ENCODE measurements at places on chromosomes 16 and 17. TPM values are rescaled to one million over a fixed set of nuclear protein-coding genes. Genes with fewer than 3 reads are reported as not detected.

CD300C gene
- 18.5 TPM for total RNA-seq

C16orf74 gene
- 2.8 TPM for total RNA-seq

C16orf96 gene
- total RNA-seq, result 0.37 TPM

ANKRD40CL gene
- not detected for total RNA-seq

KRTAP3-2 gene
- total RNA-seq, result not detected

DNA sequence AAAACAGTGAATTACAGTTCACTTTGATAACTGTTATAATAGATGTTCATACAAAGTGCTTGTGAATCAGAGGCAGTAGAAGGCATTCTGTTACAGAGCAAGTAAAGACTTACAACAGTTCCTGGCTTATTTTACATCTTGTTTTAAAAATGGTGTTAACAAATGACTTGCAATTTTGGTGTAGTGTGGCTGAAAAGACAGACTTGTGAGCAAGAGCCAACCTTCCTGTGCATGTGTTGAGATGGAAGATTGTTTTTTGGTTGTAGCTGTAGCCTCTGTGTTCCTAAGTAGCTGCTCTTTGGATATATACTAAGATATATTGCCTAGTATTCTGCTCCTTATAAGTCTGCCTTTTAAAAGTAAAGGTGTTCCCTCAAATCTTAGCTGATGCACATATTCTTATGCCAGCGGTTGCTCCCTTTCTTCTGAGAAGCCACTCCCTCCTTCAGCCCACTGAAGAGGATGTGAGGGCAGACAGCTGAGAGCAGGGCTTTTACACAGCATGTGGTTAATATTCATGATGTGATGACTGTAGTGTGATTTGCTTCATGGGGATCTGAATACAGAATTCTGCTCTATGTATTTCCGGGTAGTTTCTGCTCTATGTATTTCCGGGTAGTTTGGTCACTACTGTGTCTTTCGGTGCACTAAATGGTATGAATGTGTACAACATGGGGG lies 182.3 kb downstream of the PHKB start:
- no peaks in the 10 kb centered on the region for H3K4me1 ChIP-seq
- no peaks in the 10 kb centered on the region for H3K27me3 ChIP-seq
- H3K4me3 ChIP-seq, result no peak overlapping the region
- H3K27ac ChIP-seq, result no peak overlapping the region

DNA sequence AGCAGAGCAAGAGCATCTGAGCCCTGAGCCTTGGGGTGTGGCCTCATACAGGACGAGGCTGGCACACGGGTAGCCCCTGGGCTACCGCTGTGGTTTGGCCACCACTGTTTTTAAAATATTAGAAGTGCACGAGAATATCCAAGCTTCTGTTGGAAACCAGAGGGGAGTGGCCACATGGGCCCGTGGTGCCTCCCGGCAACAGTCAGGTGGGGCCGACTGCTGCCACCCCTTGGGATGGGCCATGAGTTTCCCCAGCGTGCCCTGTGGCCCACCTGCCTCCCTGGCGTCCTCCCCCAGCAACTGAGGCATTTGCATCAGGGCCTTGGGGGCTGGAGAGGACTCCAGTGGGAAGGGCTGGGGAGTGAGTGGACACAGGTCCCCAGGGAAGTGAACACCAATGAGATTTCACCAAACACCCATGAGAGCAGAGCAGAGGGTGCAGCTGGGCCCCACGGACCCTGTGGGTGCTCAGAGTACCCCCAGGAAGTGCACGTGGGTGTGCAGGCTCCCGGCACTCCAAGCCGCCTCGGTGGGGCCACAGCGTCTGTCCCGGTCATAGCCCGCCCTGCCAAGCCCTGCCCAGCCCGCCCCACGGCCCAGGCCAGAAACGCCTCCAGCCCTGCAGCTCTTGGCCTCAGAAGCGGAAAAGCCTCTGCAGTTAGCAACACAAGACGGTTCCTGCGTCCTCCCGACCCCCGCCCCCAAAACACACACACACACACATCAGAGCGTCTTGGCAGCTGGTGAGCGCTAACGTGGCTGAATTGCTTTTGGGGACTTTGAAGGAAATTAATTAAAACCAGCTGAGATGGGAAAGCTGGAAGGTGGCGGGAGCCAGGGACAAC lies 22.7 kb downstream of the ZNF469 start:
- peak; percentile 93 for DNase-seq
- no peak overlapping the region for H3K4me3 ChIP-seq
- no peaks in the 10 kb centered on the region for H3K36me3 ChIP-seq
- no peaks in the 10 kb centered on the region for H3K4me1 ChIP-seq
- H3K27ac ChIP-seq, result no peak overlapping the region

- H3K4me1 ChIP-seq, result peaks cover 8% of the 10 kb centered on the region
- H3K4me3 ChIP-seq, result no peak overlapping the region
- no peak for DNase-seq
- no peaks in the 10 kb centered on the region for H3K36me3 ChIP-seq
- H3K27me3 ChIP-seq, result no peaks in the 10 kb centered on the region
Measured at GRCh38 chr17:77647531-77647930, 311.0 kb upstream of the TNRC6C start.

GRCh38 chr16:54334208-54334607 lies 47.6 kb upstream of the IRX3 start:
- H3K27ac ChIP-seq, result no peak overlapping the region
- no peak overlapping the region for H3K4me3 ChIP-seq
- no peak for DNase-seq
- no peaks in the 10 kb centered on the region for H3K27me3 ChIP-seq
- H3K36me3 ChIP-seq, result no peaks in the 10 kb centered on the region

DNA sequence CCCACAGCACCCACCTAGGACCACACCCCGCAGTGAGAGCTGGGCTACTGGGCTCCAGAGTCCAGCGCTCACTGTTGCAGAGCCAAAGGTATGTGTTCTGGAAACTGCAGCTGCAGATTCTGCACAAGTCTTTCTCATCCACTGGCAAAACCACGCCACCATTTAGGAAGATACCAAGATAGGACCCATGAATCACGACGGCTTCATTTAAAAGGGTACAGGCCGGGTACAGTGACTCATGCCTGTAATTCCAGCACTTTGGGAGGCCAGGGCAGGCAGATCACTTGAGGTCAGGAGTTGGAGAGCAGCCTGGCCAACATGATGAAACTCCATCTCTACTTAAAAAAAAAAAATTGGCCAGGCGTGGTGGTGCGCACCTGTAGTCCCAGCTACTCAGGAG lies 18.8 kb downstream of the FOXF1 start:
- no peak overlapping the region for H3K27ac ChIP-seq
- no peak overlapping the region for H3K4me3 ChIP-seq
- H3K27me3 ChIP-seq, result no peaks in the 10 kb centered on the region

DNA sequence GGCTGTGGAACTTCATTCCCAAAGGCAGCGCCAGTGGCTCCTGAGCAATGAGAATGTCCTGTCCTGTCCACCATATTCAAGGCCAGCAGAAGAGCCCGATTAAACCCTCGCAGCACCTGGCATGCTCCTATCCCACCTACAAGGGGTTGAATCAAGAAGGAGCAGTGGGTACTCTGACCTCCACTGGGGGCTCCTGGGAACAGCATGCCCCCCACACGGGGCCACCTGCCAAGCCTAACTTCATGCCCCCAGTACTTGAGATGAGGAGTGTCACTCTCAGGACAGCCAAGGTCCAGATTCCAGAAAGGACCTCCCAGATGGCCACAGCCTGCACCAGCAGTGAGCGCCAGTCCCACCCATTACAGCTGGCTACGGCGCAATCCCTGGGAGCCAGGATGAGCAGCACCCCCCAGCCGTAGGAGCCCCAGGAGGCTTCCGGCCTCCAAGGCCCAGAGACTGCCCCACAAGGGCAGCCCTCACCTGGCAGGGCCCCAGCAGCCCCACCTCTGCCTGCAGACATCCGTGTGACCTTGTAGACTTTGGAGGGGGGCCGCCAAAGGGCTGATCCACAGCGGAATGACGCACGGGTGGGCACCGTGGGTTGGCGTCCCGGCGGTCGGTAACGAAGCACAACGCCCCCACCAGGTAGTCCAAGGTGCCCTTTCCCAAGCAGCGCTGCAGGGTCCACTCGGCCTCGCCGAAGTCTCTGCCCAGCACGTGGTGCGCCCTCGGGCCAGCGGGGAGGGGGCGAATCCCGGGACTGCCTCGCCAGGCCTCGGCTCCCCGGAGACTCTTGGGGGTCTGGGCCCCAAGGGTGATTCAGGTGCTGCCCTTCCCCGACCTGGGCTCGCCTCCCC lies 1.0 kb upstream of the MPDU1 start:
- no peaks in the 10 kb centered on the region for H3K27me3 ChIP-seq
- H3K27ac ChIP-seq, result peak overlapping the region; percentile 89
- peaks cover 11% of the 10 kb centered on the region for H3K36me3 ChIP-seq
- H3K4me3 ChIP-seq, result peak overlapping the region; percentile 42
- peaks cover 10% of the 10 kb centered on the region for H3K4me1 ChIP-seq

- peaks cover 7% of the 10 kb centered on the region for H3K36me3 ChIP-seq
- peaks cover 3% of the 10 kb centered on the region for H3K4me1 ChIP-seq
- H3K27ac ChIP-seq, result no peak overlapping the region
Measured at GRCh38 chr16:371515-372301, 1.4 kb upstream of the MRPL28 start.

DNA sequence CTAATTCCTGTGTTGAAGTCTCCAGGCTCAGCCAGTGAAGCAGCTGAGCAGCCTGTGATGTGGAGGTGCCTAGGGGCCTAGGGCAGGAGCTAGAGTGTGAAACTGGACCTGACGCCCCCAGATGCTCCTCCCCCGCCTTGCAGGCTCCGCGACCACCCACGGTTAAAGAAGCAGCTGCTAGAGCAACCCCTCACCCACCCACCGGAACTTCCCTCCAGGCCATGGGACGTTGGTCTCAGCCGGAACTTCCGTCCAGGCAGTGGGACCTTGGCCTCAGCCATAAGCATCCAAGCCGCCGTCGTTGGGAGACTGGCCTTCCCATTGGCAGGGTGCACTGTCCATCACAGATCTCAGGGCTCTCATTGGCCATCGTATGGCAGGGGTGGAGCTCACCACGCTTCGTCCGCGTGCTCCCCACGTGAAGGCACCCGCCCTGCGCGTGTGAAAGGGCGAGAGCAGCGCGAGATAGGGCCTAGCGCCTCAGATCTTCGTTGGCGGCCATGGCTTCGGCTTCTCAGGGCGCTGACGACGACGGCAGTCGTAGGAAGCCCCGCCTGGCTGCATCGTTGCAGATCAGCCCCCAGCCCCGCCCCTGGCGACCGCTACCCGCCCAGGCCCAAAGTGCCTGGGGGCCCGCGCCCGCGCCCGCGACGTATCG lies at the start of gene ADAD2:
Gene ADAD2 (plus strand): TSS at position 427 of the 658 bp plus-strand sequence. CDS start 74 bp downstream, at position 501.
- H3K36me3 ChIP-seq, result no peaks in the 10 kb centered on the region
- H3K27me3 ChIP-seq, result no peaks in the 10 kb centered on the region
- no peak within 1 kb of the TSS for H3K27ac ChIP-seq

GRCh38 chr17:66143657-66144282 lies 48.2 kb downstream of the CEP112 start:
- H3K27ac ChIP-seq, result no peak overlapping the region
- no peak overlapping the region for H3K4me3 ChIP-seq

- H3K27ac ChIP-seq, result no peak overlapping the region
- H3K36me3 ChIP-seq, result no peaks in the 10 kb centered on the region
- H3K27me3 ChIP-seq, result no peaks in the 10 kb centered on the region
Measured at GRCh38 chr17:74280093-74280513, 6.1 kb downstream of the DNAI2 start.

DNA sequence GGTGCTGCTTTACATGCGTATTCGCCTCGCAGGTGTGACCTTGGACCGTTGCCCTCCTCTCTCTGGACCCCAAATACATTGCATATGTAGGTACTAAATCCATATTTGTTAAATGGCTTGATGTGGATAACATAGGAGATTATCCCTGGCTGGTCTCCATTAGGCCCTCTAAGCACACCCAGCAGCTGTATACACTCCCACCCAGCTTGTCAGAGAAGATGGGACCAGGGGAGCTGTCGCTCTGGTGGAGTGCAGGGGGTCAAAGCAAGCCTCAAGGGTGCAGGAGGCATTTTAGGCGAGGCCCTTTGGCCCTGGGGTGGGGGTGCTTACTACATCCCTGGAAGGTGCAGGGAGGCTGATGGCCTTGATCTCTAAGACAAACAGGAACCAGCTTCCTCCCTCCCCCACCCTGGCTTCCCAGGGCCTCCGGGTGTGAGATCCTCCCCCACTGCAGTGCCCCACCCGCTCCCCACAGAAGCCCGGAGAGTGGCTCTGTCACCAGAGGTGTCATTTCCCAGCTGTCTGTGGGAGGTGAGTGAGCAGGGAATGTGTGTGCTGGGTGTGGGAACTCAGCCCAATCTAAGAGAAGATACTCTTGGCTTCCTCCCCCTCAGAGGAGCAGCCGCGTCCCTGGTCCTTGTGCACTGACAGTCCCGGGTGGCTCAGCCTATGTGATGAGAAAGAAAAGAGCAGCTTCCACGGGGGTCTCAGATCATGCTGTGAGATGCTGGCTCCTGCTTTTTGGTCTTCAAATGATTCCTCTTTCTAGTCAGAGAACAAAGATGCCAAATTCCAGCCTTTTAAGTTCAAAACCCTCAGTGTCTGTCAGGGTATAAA lies 1.4 kb upstream of the VAMP2 start:
- peak; percentile 80 for DNase-seq
- H3K36me3 ChIP-seq, result peaks cover 22% of the 10 kb centered on the region
- no peak overlapping the region for H3K4me3 ChIP-seq
- H3K27ac ChIP-seq, result peak overlapping the region; percentile 91
- H3K27me3 ChIP-seq, result no peaks in the 10 kb centered on the region

DNA sequence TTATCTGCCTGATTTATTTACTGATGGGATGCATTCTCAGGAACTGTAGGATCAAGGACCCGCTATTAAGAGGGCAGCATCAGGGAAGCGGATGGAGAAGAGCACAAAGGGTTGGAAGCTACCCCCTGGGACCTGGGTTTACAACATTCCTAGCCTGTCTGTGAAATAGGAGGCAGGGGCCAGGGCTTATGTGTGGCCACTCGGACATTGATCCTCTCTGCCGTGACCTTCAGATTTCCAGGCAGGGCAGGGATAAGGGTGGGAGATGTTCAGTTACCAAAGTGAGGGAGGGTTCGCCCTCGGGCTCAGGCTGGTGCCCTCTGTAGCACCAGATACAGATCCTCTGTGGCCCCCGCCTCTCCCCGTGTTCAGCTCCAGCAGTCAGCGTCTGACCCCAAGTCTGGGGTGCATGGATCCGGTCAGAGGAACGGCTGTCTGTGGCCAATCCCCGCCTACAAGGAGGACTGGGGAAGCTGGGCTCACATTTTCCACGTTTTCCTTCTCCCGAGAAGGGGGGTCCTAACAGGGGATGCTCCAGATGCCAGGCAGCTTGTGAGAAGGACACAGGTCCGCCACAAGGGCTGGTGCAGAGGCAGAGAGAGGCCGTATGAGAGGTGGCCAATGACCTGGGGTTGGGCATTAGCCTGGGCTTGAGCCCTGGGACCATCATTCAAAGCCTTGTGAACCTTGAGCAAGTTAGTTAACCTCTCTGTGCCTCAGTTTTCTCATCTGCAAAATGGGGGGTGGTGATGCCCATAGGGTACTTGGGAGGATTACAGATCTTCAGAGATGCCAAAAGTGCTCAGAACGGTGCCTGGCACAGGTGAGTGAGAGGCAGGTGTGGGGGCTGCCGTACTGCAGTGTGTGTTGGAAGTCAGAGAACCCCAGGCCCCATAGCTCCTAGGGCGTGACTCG lies 48.3 kb downstream of the ATP2C2 start:
- no peaks in the 10 kb centered on the region for H3K36me3 ChIP-seq
- H3K27me3 ChIP-seq, result no peaks in the 10 kb centered on the region
- DNase-seq, result no peak
- no peak overlapping the region for H3K4me3 ChIP-seq

GRCh38 chr17:77948690-77949114 lies 9.8 kb upstream of the TNRC6C start:
- DNase-seq, result peak; percentile 51
- H3K27me3 ChIP-seq, result no peaks in the 10 kb centered on the region
- no peak overlapping the region for H3K4me3 ChIP-seq
- H3K4me1 ChIP-seq, result no peaks in the 10 kb centered on the region

- peaks cover 8% of the 10 kb centered on the region for H3K4me1 ChIP-seq
- peak overlapping the region; percentile 57 for H3K27ac ChIP-seq
- no peaks in the 10 kb centered on the region for H3K36me3 ChIP-seq
- no peaks in the 10 kb centered on the region for H3K27me3 ChIP-seq
Measured at GRCh38 chr17:4247971-4248388, 15.8 kb downstream of the ANKFY1 start.

GRCh38 chr17:37744961-37745800 lies at the start of gene HNF1B:
TSS of gene HNF1B (minus strand) at chr17:37745059. CDS start at chr17:37744884, 175 bp downstream.
- H3K36me3 ChIP-seq, result no peaks in the 10 kb centered on the region
- no peaks in the 10 kb centered on the region for H3K4me1 ChIP-seq
- H3K27ac ChIP-seq, result peak within 1 kb of the TSS; percentile 94
- H3K27me3 ChIP-seq, result peaks cover 52% of the 10 kb centered on the region

Measured in lung (tissue), 17 donors.